ENCODE measurements at places on chromosomes 1 and 21. TPM values are rescaled to one million over a fixed set of nuclear protein-coding genes. Genes with fewer than 3 reads are reported as not detected.

- H3K4me1 ChIP-seq: peaks cover 34% of the 10 kb centered on the region
- no peak for DNase-seq
- H3K36me3 ChIP-seq: no peaks in the 10 kb centered on the region
- H3K4me3 ChIP-seq: no peak overlapping the region
- no peaks in the 10 kb centered on the region for H3K27me3 ChIP-seq
- H3K27ac ChIP-seq: peak overlapping the region; percentile 50
Observed at GRCh38 chr1:171141688-171142415, 43.2 kb upstream of the FMO2 start.

Gene ATAD3C
- total RNA-seq: 0.94 TPM

GRCh38 chr1:57072401-57073110, 106.7 kb upstream of the C8B start:
- DNase-seq: peak; percentile 34
- no peaks in the 10 kb centered on the region for H3K36me3 ChIP-seq
- H3K4me1 ChIP-seq: peaks cover 16% of the 10 kb centered on the region

DNA sequence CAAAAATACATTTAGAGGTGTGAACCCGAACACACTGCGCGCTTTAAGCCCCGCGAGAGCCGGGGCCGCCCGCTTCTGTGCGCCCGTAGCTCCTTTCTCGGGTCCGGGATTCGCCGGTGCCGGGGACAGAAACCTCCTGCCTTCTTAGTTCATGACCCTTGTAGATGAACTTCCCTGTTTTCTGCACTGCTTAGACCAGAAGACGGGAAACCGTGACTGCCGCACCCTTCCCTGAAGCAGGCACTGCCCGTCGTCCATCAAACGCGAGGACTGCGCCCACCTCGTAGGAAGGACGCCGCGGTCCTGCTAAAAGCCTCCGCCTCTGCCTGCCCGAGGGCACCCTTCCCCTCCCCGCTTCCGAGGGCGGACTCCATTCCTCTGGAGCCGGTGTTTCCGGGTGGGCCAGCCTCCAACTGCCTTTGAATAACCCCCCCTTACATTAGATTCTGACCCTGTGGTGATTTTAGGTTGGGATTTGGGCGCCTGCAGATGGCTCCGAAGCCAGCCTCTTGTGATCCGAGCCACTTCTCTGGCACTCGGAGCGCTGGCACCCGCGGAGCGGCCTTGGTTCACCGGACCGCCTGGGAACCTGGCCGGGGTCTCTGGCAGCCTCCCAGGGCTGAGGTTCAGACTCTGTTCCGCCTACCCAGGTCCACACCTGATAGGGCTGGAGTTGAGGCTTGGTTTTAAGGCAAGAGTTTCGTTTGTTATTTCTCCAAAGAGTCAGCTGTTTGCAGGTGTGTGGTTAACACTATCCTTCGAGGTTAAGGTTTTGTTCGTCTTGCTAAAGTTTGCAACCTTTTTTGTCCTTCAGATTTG, 1.2 kb upstream of the PTTG1IP start:
- H3K36me3 ChIP-seq: no peaks in the 10 kb centered on the region
- peak overlapping the region; percentile 15 for H3K27ac ChIP-seq
- peak overlapping the region; percentile 82 for H3K4me3 ChIP-seq
- peak; percentile 42 for DNase-seq

- H3K27me3 ChIP-seq: no peaks in the 10 kb centered on the region
- H3K27ac ChIP-seq: peak overlapping the region; percentile 91
- peaks cover 59% of the 10 kb centered on the region for H3K4me1 ChIP-seq
- no peak for DNase-seq
Observed at GRCh38 chr1:189315035-189315901, 1162.4 kb downstream of the BRINP3 start.

DNA sequence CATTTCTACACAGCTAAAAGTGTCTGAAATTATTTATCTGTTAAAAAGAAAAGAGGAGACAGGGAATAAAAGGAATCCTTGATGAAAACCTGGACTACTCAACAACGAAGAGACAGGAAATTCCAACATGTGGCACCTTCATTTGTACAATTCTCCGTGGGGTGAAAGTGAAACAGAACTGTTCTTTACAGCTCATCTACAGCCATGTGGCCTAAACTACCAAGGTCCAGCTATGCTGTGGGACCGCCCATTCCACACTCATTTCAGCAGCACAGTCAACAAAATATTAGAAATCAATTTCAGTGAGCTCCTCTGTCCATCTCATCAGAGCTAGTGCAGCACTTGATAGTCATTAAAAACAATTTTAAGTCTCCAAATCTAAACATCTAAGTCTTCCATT, 44.0 kb downstream of the UBR4 start:
- peaks cover 96% of the 10 kb centered on the region for H3K36me3 ChIP-seq
- no peaks in the 10 kb centered on the region for H3K4me1 ChIP-seq
- H3K27me3 ChIP-seq: no peaks in the 10 kb centered on the region
- no peak overlapping the region for H3K4me3 ChIP-seq
- DNase-seq: no peak

Gene KIF17
- 14.3 TPM for total RNA-seq

DNA sequence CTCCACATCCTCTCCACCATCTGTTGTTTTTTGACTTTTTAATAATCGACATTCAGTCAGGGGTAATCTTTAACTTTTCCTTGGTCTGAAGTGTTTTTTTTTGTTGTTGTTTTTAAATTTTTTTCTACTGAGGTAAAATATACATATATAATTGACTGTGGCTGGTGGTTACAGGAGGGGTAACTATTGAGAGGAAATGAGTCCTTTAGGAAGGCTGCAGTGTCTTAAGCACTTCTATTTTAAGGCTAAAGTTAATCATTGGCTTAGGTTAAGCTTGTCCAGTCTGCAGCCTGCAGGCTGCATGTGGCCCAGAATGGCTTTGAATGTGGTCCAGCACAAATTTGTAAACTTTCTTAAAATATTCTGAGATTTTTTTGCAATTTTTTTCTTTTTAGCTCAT, 172.5 kb downstream of the CTH start:
- DNase-seq: no peak
- peaks cover 37% of the 10 kb centered on the region for H3K4me1 ChIP-seq
- H3K36me3 ChIP-seq: peaks cover 5% of the 10 kb centered on the region
- H3K27ac ChIP-seq: no peak overlapping the region

GRCh38 chr1:65006806-65007205, 40.5 kb upstream of the JAK1 start:
- H3K4me3 ChIP-seq: no peak overlapping the region
- H3K36me3 ChIP-seq: no peaks in the 10 kb centered on the region
- no peak overlapping the region for H3K27ac ChIP-seq
- DNase-seq: no peak

DNA sequence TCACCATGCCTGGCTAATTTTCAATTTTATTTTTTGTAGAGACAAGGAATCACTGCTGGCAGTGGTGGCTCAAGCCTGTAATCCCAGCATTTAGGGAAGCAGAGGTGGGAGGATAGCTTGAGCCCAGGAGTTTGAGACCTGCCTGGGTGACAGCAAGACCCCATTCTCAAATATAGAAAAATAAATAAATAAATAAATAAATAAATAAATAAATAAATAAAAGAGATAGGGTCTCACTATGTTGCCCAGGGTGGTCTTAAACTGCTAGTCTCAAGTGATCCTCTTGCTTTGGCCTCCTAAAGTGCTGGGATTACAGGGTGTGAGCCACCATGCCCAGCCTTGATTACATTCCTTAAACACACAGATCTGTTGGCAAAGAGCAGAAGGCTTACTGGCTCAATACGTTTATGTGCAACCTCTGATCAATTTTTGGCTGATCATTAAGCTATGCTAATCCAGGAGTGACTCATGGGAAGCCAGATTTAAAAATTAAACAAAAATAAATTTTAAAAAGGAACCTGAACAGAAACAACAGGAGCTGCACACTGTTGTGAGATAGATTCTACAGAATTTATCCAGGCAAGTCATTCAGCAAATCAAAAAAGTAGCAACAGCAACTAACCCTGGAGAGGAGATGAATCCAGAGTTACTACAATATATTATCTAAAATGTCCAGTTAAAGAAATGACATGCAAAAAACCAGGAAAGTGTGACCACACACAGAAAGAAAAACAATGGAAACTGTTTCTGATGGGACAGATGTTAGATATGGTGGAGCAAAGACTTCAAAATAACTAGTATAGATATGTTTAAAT, 79.4 kb downstream of the RPE65 start:
- no peak for DNase-seq
- peaks cover 5% of the 10 kb centered on the region for H3K4me1 ChIP-seq
- H3K36me3 ChIP-seq: no peaks in the 10 kb centered on the region
- no peak overlapping the region for H3K4me3 ChIP-seq
- no peaks in the 10 kb centered on the region for H3K27me3 ChIP-seq

Gene TRIM67
- total RNA-seq: not detected

DNA sequence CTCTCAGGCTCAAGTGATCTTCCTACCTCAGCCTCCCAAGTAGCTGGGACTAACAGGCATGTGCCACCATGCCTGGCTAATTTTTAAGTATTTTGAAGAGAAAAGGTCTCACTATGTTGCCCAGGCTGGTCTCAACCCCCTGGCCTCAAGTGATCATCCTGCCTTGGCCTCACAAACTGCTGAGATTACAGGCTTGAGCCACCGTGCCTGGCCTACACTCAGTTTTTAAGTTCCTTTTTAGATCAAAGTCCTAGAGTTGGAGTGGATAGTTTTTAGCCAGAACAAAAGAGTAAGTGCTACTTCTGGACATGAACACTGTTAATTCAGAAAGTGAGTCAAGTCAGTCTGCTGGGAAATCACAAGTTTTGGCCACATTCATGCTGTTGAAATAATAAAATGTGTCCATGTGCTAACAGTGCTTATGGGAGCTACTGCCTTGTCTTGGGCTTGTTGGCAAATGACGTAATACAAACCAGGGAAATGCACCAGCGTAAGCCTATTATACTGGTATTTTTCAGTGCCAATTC, 84.2 kb downstream of the NDUFS5 start:
- no peaks in the 10 kb centered on the region for H3K27me3 ChIP-seq
- H3K4me1 ChIP-seq: peaks cover 27% of the 10 kb centered on the region
- H3K4me3 ChIP-seq: no peak overlapping the region

DNA sequence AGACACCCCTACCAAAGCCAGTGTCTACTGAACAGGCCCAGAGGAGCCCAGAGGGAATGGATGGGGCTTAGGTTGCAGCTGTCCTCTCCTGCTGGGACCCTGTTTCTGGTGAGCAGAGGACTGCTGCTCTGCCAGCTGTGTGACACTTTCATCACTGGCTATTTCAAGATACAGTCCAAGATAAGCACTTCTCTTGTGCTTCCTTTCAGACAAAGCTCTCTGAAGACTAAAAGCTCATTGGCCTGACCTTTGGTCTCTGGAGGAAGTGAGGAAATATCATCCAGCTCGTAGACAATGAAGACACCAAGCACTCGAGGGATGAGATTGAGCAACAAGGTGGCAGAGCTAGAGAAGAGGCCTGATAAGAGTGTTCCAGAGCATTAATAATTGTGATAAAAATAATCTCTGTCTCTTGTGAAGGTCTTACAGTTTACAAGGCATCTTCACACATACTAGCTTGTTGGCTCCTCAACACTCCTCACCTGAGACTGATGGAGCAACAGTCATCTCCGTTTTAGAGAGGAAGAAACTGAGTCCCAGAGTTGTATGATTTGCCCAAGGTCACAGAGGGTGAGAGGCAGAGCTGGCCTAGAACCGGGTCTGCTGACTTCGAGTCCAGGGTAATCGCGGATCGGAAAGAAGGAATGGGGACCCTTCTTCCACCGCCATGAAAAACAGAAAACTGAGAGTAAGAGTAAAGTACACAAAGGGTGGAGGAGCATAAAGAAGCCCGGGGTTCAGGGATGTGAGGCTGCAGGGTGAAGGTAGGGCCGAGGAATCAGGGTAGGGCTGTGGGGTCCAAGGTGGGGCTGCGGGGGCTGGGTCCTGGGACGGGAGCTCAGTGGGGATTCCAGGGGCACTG, 666 bp downstream of the PAFAH2 start:
- H3K4me3 ChIP-seq: peak overlapping the region; percentile 90
- H3K36me3 ChIP-seq: no peaks in the 10 kb centered on the region
- no peak for DNase-seq
- H3K27ac ChIP-seq: peak overlapping the region; percentile 59

GRCh38 chr1:149967646-149968045, 31.0 kb upstream of the MTMR11 start:
- no peak for DNase-seq
- H3K36me3 ChIP-seq: peaks cover 43% of the 10 kb centered on the region
- H3K4me1 ChIP-seq: no peaks in the 10 kb centered on the region
- H3K4me3 ChIP-seq: no peak overlapping the region

Gene CCDC185
- total RNA-seq: not detected

Gene LCE2A
- total RNA-seq: not detected

GRCh38 chr1:49576327-49576901, 447.3 kb downstream of the AGBL4 start:
- no peak for DNase-seq
- H3K27me3 ChIP-seq: no peaks in the 10 kb centered on the region
- H3K27ac ChIP-seq: no peak overlapping the region
- H3K4me1 ChIP-seq: no peaks in the 10 kb centered on the region
- H3K4me3 ChIP-seq: no peak overlapping the region
- H3K36me3 ChIP-seq: peaks cover 55% of the 10 kb centered on the region

DNA sequence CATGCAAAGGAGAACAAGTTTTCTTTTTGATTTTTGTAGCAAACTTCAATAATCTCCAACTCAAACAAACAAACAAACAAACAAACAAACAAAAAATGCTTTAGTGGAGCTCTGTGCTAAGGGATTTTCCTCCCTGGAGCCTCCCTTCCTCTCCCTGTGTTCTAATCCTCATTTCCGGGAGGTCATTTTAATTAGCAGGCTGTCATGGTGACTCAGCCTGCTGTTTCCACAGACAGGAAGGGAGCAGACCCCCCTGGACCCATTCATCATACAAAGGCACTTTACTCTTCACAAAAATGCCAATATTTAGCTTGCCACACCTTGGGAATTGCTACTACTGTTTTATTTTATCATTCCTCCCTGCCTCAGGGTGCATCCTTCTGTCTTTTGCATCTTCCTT, 61.0 kb upstream of the SPATA6 start:
- no peak for DNase-seq
- H3K4me1 ChIP-seq: peaks cover 29% of the 10 kb centered on the region
- H3K27me3 ChIP-seq: no peaks in the 10 kb centered on the region

Gene CFAP45
- 0.27 TPM for total RNA-seq

DNA sequence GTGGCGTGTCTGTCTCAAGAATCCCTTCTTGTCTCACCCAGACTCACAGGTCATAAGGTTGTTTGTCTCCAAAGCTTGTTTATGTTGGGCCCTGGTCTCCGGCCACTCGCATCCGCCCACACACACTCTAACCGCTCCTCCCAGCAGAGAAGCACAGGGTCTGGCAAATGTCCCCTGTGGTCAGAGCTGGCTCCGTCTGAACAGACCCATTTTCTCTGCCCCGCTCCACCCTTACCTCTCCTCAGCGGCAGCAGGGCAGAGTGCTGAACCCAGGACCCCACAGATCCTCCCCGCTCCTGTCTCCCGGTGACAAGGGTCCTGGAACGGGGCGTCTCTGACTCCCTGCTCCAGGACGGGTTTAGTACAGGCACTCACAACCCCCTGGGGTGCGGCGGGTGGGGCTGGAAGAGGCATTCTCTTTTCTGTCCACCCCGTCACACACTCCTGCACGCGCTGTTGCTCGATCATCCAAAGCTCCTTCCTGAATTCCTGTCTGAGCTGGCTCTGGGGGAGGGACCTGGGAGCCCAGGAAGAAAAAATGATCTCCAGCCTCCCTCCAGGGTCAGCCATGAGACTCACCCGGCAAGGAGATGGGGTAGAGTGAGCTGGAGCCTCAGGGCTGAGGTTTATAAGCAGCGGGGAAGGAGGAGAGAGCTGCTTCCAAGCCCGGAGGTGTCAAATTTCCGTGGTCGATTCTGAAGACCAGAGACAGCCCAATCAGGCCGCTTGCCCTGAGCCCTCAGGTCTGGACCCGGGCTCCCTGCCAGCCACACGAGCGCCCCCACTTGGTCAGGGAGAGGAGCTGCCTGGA, at the start of gene S100A13:
Gene S100A13 (minus strand): TSS at position 602 of the 811 bp plus-strand sequence. CDS start 1,033 bp downstream, outside the sequence.
- peak within 1 kb of the TSS; percentile 81 for H3K4me3 ChIP-seq
- peak within 1 kb of the TSS; percentile 93 for H3K27ac ChIP-seq
- peaks cover 25% of the 10 kb centered on the region for H3K36me3 ChIP-seq
- H3K4me1 ChIP-seq: peaks cover 56% of the 10 kb centered on the region
